Gastrocnemius medialis (tissue), 4 donors: ENCODE measurements at places on chromosomes 12 and 14.

- no peaks in the 10 kb centered on the region for H3K4me1 ChIP-seq
- H3K27me3 ChIP-seq = no peaks in the 10 kb centered on the region
- H3K4me3 ChIP-seq = no peak overlapping the region
- H3K27ac ChIP-seq = no peak overlapping the region
Measured at GRCh38 chr14:101598159-101598558, 36.9 kb downstream of the DIO3 start.

GRCh38 chr14:31717294-31718085, 156.3 kb downstream of the NUBPL start:
- no peak overlapping the region for H3K27ac ChIP-seq
- no peak for DNase-seq
- no peaks in the 10 kb centered on the region for H3K36me3 ChIP-seq
- no peaks in the 10 kb centered on the region for H3K27me3 ChIP-seq
- H3K4me3 ChIP-seq = no peak overlapping the region

DNA sequence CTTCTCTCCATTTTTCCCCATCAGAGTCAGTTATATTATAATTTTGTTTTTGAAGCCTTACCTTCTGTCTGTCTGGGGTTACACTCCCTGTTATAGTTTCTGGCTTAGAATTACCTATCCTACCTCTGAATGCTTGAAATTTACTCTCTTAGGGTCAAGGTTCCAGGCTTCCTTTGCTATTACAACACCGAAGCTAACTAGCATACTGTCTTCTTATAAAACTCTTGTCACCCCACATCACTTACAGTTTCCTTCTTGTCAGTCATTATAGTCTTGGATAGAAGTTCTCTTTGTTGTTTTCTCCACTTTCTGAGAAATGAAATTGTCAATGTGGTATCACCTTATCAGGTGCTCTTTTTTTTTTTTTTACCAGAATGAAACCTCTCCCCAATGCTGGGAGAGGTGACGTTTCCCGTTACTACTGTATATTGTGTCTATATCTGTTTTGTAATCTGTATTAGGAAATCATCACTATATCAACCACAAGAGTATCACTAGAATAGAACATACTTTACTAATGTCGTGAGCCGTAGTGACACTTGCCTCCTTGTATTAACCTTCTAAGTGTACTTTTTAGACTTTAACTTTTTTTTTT, 69.2 kb upstream of the PSMA6 start:
- no peak overlapping the region for H3K4me3 ChIP-seq
- H3K36me3 ChIP-seq = no peaks in the 10 kb centered on the region
- peaks cover 11% of the 10 kb centered on the region for H3K4me1 ChIP-seq
- no peak overlapping the region for H3K27ac ChIP-seq

GRCh38 chr12:7989827-7990491, 42.6 kb upstream of the FOXJ2 start:
- no peak overlapping the region for H3K4me3 ChIP-seq
- no peaks in the 10 kb centered on the region for H3K27me3 ChIP-seq
- DNase-seq = peak; percentile 35

GRCh38 chr14:35353409-35354172, 51.0 kb downstream of the NFKBIA start:
- H3K27ac ChIP-seq = no peak overlapping the region
- no peaks in the 10 kb centered on the region for H3K36me3 ChIP-seq
- DNase-seq = no peak
- no peaks in the 10 kb centered on the region for H3K4me1 ChIP-seq
- H3K4me3 ChIP-seq = no peak overlapping the region
